ENCODE measurements at places on chromosomes 3 and 15.

DNA sequence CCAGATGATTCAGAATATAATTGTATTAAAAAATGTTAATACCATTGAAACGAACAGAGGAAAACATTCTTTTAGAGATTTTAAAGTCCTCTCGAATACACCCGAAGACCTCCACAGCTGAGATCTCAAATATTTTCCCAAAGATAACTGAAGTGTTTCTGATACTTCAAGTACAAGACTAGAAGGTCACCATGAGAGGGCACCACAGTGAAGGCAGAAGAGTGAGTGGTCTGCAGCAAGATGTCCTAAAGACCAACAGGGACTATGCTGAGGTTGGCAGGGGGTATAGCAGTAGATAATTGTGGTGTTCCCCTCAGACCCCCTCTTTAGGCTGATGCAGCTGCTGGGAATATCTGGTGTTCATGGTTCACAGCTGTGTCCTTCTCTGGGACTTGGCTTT is 156.5 kb downstream of the PDCD6IP start:
- no peak for DNase-seq

DNA sequence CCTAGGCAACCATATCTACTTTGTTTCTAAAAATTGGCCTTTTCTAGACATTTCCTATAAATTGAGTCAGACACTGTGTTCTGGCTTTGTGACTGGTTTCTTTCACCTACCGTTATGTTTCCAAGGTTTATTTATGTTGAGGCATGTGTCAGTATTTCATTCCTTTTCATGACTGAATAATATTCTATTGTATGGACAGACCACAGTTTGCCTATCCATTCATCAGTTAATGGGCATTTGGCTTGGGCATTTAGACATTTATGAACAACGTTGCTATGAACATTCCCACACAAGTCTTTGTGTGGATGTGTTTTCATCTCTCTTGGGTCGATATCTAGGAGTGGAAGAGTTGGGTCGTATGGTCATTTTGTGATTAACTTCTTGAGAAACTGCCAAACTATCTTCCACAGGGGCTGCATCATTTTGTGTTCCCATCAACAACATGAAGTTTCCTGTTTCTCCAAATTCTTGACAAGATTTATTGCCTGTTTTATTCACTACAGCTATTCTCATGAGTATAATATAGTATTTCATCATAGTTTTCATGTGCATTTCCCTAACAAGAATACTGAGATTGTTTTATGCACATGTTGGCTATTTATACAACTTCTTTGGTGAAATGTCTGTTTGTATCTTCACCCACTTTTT is 3.5 kb upstream of the EFCC1 start:
- no peak for DNase-seq

GRCh38 chr3:187616307-187616972 is 53.8 kb downstream of the SST start:
- DNase-seq, result peak; percentile 38

- DNase-seq, result no peak
Measured at GRCh38 chr3:46490338-46491084, 7.3 kb upstream of the RTP3 start.

- DNase-seq, result no peak
Measured at GRCh38 chr3:124772081-124772831, 42.0 kb downstream of the UMPS start.

DNA sequence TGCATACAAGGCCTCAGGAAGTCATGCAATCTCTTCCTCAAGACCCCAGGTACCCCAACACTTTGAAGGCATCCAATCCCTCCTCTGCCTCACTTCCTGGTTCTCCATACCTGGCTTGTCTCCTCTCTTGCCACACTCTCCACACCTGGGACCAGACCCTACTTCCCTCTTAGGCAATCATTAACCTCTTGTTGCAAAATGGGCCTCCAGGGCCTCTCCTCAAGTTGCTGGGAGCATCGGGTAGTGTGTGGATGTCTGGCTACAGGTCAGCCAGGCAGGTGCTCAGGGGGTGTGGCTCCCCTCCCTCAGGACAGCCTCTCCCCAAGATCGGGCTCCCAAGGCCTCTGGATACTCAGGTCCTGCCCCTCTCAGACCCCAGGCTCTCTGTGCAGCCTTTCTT is 8.6 kb downstream of the PLA2G4E start:
- DNase-seq, result no peak

DNA sequence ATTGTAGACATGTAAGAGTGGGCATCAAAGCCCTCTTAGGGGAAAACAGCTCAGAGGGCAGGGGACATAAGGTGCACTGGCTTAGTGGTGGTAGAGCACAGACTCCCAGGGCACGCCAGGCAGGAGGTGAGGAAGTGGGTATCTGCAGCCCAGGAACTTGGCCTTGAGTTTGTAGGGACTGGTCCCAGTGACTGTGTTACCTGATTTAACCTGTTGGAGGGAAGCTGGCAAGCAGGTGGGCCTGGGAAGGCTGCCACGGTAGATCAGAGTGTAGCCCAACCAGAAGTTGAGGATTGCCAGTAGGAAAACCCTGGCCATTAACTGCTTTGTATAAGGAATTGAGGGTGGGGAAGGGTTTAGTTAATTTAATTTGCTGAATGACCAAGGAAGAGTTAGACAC is 417.5 kb upstream of the C2CD4B start:
- no peak for DNase-seq
